ENCODE measurements at places on chromosomes 1 and 21.

DNA sequence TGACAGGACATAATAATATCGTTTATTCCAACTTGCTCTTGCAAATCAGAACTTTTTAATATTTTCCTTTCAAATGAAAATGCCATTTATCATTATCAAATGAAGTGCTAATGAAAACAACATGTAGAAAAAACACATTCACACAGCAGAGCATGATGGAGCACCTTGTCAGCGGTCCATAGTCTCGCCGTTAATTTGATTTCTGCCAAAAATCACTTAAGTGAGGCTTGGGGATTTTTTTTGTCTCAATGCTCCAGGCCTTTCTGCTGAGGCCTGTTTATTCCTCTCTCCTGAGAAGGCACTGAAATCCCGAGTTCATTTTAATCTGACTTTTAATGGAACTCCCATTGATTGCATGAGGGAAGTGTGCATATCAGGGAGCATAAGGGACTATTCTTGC, 122.5 kb downstream of the ELAVL4 start:
- DNase-seq, result no peak

- DNase-seq, result no peak
Measured at GRCh38 chr1:162580308-162580707, 18.8 kb downstream of the UAP1 start.

- no peak for DNase-seq
Measured at GRCh38 chr1:157984469-157984868, 9.0 kb upstream of the KIRREL1 start.

DNA sequence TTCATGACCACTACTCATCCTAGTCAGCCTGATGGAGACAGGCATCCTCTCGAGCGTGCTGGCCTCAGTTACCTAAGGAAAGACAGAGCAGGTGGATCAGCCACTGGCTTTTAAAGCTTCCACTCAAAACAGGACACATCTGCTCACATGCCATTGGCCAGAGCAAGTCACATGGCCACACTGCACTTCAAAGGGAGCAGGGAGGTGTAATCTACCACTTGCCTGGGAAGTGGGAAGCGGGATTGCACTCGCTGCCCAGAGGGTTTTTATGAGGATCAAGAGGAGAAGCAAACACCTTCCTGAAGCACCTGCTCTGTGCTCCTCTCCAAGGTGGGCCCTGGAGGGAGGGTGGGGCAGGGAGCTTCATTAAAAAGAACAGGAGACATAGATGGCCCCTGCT, 108.0 kb downstream of the TAS1R2 start:
- no peak for DNase-seq

GRCh38 chr1:75203415-75204277, 69.5 kb downstream of the LHX8 start:
- DNase-seq, result no peak

DNA sequence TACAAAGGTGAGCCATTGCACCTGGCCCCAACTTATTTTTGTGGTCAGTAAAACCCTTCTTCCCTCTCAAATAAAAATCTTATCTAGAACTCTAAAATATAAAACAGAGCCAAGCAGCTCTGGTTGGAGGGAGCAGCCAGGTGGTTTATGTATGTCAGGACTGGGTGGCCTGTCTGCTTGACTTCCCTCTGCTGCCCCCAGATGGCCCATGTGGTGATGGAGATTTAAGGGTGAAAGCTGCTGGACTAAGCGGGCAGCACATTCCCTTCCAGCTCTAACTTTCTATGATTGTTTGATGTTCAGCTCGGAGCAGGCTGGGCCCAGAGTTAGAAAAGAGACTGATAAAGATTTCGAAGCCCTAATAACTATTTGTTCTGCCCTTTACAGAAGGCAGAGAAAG, 11.9 kb upstream of the PAQR6 start:
- DNase-seq, result no peak

DNA sequence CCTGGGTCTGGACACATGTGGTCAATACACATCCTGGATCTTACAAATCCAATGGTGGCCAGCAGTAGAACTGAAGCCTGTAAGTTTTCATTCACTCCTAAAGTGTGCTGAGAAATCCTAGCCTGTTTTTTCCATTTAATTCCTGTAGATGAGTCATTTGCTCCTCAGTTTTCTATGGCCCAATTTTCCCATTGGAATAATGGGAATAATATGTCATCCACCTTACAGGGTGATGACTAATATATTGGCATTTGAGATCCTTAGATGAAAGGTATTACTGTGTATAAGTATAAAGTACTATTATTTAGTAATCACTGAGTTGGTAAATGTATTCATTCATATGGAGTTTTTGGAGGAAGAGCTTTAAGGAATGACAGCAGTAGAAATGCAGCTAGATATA, 89.7 kb upstream of the ADAR start:
- DNase-seq, result no peak

DNA sequence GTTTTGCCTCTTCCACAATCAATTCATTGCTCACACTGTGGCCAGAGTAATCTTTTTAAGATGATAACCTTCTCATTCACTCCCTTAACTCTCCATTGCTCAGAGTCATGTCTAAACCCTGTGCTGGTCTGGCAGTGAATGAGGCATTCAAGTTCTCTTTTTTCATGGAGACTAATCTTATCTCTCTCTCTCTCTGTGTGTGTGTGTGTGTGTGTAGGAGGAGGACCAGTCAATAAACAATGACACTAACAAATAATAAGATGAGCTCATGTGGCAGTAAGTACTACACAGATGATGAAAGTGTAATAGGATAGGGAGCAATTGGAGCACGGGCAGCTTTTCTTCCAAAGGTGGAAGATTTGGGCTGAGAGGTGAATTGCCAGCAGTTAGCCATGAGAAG, 122.0 kb upstream of the B3GALT2 start:
- no peak for DNase-seq

GRCh38 chr1:59408608-59409240, 111.8 kb downstream of the FGGY start:
- no peak for DNase-seq

DNA sequence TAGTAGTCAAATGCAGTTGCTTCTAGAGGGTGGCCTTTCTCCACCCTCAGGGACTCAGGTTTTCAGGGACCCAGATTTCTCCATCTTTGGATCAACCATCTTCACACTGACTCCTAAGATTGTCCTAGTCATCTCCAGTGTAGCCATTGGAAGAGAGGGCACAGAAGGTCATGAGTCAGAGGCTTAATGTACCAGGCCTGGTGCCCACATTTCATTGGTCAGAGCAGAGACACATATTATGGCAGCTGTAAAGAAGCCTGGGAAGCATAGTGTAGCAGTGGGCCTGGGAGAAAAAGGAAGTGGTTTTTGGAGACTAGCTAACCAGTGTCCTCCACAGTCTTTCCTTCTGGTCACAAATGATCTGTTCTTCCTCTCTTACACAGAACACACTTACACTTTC, 122.5 kb downstream of the GIPC2 start:
- DNase-seq, result no peak

GRCh38 chr1:54107131-54107530, 45.7 kb downstream of the CDCP2 start:
- no peak for DNase-seq

DNA sequence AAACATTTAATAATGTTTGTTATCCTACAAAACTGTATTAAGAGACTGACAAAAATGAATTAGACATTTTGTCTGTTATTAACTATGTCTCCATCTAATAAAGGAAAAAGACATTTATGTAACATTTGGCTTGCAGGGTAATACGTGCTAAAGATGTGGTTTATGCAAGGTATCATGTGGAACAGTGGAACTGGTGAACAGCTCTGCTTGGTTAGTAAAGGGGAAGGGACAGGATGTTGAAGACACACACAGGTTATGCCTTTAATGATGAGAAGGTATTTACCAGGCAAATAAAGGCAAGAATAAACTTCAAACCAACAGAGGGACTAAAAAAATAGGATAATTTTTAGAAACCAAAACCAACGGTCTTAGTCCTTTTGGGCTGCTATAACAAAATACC, 93.1 kb downstream of the UCHL5 start:
- DNase-seq, result no peak

GRCh38 chr1:221025956-221026355, 146.7 kb downstream of the HLX start:
- no peak for DNase-seq

DNA sequence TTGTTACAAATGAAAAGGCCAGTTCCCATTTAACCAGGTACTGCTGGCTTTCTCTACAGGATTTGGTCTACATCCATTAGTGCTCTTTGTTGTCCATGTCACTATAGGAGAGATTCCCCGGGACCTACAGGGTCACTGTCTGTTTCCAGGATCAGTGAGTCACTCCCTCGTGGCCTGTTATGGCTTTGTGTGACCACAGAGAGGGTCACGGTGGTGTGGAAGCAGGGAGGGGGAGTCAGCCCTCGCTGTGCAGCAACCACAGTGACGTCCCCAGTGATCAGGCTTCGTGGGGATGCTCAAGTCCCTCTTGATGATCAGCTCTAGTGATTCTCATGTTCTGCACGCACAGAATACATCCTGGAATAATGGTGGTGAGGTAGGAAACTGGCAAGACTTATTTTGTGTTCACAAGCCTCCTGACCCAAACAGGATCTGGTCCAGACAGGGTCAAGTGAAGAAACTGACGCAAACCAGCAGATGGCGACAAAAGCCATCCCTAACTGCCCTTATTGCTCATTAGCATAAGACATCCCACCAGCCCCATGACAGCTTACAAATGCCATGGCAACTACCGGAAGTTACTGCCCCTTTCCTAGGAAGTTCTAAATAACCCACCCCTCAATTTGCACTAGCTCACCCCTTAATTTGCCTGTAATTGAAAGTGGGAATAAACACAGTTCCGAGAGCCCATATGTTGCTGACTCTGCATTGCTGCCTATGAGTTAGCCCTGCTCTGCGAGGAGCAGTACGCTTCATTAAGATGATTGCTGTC, 98.5 kb downstream of the DISC1 start:
- DNase-seq, result no peak

DNA sequence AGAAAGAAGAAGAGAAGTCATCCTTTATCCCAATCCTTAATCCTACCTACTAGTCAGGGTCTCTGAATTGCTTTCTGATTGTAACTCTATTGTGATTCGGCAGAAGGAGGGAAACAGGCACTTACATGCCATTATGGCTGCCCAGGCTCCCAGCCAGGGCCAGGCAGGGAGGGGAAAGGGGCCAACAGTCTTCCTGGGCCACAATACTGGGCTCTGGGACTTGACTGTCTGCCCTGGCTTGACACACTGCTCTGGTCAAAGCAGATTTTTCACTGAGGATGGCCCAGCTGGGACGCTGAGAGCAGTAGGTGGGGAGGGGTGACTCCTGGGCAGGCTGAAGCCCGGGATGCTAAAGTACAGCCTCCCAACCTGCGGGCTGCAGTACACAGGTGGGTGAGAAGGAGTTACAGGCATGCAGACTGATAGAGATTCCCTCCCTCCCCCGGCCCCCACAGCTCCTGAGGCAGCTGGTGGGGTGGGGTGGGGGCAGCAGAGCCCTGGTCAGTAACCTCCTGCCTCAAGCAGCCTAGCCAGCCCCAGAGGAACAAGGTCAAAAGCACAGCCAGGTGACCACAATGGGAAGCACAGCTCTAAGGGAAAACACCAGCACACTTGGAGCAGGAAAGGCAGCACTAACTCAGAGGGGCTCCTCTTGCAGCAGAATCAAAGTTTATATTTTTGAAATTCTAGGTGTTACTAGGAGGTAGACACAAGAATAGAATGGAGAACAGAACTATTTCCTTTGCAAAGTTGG, 25.3 kb downstream of the KCND3 start:
- DNase-seq, result no peak

DNA sequence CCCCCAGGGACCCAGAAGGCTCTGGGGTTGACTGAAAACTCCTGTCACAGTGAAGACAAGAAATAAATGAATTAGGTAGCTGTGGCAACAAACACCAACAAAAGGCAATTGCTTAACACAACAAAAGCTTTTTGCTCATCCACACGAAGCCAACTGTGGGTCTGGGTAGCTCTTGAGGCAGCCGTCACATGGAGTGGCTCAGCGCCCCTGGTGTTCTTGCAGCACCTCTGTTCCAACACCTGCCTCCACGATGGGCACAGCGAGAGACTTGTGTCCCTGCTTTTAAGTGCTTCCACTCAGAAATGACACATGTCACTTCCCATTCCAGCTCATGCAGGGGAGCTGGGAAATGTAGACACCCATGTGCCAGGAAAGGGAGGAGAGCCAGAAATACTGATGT, 364.5 kb upstream of the DUSP10 start:
- DNase-seq, result no peak

DNA sequence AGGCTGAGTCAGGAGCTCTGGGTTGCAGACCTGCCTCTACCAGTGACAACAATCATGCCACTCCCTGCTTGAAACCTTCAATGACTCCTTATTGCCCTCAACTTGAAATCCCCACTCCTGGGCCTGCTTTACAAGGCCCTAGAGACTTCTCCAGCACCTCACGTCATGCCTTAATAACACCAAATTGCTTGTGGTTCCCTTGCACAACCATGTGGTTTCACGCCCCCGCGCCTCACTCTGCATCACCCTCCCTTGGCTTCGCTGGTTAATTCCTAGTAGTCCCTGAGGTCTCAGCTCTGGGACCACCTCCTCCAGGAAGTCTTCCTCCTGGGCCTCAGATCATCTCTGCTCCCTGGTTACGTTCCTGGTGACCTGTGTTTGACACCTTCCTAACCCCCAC, 33.0 kb downstream of the EPHA2 start:
- no peak for DNase-seq

DNA sequence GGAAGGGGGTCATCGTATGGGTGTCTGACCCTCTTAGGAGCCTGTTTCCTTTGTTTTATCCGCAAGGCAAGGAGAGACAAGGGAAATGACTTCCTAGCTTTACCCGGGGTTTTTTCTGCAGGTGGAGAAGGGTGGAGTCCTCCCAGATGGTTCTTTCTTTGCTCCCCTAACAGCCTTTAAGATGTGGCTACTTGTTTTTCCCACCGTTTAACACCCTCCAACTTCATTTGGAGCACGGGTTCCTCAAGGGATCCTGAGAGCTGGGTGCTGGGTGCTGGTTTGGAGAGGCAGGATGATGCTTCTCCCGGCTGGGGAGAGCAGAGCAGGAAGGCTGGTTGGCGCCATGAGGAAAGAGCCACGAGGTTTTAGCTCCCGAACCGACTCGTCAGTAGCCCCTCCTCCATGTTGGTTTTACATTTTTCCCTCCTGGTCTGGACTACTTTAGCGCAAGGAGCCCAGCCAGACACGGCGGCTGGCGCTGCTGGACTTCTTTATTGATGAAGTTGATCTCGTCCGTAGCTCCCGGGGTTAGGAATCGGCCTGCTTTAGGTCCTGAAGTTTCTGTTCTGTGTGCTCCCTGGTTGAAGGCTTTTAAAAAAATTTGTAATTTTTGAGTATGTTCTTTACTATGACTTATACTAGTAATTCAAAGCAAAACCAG, 1.4 kb downstream of the UCK2 start:
- no peak for DNase-seq

DNA sequence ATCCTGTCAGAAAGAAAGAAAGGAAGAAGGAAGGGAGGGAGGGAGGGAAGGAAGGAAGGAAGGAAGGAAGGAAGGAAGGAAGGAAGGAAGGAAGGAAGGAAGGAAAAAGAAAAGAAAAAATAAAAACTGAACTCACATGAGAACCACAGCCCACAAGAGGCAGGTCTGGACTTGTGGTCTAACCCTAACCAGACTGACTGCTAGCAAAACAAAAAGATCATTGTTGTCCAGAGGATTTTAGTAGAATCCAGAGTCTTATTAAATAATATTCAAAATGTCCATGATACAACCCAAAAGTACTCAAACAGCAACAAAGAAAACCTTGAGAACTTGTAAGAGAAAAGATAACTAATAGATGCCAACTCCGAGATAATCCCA, 4.7 kb upstream of the ITGB2 start:
- no peak for DNase-seq

GRCh38 chr1:111030590-111030989, 66.9 kb upstream of the LRIF1 start:
- DNase-seq, result peak; percentile 6
